ENCODE measurements at places on chromosomes 11 and 22.
A peak's percentile ranks its signal among the peaks of the same experiment; 100 is the strongest.

DNA sequence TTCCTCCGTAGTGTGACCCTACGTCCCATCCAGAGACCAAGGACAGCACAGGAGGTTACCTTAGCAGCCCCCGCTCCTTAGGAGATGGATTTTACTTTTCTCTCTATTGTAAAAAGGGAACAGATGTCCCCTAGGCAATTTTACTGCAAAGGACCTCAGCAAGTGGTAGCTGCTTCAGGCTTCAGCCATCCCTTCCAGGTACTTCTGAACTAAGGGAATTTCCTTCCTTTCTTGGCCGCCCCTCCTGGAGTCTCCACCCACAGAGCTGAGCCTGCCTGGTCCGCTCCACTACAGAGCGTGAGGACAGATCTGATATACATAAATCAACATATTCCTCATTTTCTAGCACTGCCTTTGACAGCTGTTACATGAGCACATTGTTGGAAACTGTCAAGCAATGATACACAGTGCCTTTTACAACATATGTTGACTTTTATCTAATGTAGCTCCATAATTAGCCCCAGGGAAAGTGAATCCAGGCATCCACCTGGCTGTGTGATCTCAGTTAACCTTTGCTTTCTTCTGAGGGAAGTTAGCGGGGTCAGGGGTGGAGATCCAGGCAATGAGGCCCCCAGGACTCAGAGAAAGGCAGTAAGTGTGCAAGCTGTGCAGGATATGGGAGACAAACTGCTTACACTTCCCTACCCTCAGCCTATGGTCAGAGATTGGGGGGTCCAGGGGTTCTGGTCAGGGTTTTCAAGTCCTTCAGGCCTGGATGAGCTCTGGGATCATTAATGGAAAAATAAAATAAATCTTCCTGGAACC lies 51.9 kb downstream of the SPATA19 start:
- DNase-seq, result no peak

DNA sequence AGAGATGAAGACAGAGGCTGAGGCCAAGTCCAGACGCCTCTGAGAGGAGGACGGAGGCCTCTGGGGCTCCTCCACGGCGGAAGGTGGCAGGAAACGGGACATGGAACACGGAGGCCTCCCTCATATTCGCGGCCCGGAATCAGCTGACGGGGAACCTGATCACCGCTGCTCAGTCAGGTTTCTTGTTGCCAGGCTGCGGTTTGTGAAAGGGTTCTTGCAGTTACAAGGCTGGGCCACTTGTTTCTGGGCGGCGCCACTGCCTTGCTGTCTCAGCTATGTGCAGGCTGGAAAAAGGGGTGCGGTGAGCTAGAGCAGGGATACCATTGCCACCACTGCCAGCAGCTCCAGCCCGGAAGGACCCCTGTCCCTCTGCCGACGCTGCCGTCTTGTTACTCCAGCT lies 10.0 kb upstream of the MMP1 start:
- no peak for DNase-seq

DNA sequence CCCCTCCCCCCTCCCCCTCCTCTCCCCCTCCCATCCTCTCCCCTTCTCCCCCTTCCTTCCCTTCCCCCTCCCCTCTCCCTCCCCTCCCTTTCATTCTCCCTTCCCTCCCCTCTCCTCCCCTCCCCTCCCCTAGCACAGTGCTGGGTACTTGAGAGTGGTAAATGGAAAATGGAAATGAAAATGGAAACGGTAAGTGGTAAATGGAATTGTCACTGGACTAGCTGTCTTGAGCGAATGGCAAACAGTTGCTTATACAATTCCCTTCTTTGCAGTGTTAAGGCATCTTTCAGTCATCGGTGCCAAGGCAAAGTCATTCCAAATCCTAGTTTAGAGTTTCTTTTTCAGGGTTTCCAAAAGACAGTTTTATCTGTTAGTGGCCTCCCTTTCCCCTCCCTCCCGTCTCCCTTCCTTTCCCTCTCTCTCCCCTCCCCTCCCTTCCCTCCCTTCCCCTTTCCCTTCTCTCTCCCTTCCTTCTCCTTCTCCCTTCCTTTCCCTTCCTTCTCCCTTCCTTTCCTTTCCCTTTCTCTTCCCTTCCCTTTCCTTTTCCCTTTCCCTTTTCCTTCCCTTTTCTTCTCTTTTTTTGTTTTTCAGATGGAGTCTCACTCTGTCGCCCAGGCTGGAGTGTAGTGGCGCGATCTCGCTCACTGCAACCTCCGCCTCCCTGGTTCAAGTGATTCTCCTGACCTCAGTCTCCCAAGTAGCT lies 47.3 kb downstream of the GRAMD1B start:
- DNase-seq, result no peak

DNA sequence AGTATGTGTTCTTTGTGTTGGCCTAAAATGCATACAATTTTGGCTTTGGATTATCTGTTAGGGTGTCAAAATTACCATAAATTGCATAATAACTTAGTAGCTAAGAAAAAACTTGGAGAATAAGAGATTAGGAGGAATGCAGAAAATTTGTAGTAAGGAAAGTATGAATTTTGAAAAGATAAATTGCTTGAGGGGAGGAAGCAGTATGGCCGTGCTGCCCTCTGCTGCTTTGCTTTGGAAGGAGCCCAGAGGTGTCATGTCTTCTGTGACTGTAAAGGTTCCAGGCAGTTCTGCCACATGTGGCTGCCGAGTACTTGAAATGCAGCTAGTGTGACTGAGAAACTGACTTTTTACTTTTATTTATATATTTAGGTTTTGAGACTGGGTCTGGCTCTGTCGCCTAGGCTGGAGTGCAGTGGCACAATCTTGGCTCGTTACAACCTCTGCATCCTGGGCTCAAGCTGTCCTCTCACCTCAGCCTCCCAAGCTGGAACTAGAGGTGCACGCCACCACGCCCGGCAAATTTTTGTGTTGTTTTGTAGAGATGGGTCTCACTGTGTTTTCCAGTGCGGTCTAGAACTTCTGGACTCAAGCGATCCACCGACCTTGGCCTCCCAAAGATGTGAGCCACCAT lies 1.8 kb downstream of the ADSL start:
- DNase-seq, result peak; percentile 75

DNA sequence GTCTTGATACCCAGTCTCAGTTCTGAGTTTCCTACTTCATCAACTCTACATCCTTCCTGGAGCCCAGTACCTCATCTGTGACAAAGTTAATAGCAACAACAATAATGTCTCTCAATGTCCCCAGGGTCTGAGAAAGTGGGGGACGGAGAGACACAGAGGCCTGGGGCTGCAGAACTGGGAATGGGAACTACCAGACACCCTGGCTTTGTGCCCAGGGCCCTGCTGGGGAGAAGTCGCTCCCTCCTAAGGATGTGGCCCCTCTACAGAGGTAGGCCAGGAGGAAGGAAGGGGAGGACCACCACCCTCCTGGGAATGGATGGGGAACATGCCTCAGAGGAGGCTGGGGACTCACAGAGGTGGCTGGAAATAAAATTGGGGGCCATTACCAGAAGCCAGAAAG lies 5.5 kb downstream of the PRG3 start:
- no peak for DNase-seq

DNA sequence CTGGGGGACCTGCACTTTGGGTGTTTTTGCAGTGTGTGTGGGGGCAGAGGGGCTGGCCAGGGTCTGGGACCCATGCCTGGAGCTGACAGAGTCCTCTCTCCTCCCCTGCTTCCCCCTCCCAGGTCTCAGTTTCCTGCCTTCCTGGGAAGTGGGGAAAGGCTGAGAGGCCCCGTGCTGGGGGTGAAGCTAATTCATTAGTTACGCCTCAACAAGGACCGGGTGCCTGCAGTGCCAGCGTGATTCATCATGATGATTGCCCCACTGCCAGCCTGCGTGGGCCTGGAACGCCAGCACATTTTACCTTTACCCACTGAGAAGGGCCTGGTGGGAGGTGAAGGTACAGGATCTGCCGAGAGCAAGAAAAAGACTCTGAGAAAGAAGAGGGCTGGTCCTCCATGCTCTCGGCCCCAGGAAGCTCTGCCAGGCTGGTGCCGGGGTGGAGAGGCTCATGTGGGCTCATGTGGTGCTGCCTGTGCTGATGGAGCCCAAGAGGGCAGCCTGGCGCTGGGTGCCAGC lies 2.9 kb upstream of the LRRC10B start:
- no peak for DNase-seq

GRCh38 chr11:56842814-56843794 lies 94.6 kb upstream of the OR9G4 start:
- no peak for DNase-seq

DNA sequence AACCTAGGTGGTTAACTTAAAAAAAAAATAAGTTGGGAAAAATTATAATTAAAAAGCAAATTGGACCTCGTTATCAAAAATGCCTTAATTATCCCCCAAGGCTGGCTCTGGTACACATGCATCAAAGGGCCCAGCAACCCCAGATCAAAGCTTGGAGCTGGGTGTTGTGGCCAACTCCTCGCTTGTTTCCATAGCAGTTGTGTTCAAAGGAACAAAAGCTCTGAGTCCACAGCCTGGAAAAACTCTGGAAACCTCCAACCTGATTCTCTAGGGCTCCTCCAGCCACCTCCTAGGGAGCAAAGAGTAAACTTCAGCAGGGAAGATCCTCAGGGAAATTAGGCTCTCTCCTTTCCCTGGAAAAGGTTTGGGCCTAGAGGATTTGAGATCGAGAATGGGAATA lies 149.4 kb downstream of the NXPE2 start:
- no peak for DNase-seq

All from CD4-positive, alpha-beta T cell treated with Interleukin-12 subunit alpha and Interleukin-12 subunit beta, for 1 hour (primary cell).